LHCN-M2 (cell line): ENCODE measurements at places on chromosomes 13 and 19. TPM values are rescaled to one million over a fixed set of nuclear protein-coding genes. Genes with fewer than 3 reads are reported as not detected.

DNA sequence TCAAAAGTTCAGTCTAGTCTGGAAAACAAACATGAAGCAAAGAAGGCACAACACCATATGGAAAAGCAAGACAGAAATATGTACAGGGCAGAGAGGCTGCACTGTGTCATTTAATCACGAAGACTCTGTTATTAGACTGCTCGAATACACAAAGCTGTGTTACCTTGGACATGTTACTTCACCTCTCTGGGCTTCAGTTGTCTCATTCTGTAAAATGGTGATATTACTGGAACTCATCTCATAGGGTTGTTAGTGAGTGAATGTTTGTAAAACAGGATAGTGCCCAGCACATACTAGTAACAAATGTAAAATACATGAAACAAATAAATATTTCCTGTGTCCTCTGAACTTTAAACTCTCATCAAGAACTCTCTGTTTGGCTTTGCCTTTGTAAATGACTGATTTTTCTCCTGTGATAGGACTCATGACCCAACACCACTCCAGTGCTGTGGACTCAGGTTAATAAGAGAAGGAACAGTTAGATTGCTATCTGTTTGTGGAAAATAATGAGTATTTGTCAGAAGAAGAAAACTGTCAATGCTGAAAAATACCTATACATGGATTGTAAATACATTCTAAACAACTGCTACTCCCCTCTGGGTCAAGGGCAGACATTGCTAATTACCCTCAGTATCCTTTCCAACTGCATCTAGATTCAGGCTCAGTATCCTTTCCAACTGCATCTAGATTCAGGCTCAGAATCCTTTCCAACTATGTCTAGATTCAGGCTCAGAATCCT, 62.3 kb downstream of the ZIC5 start:
- DNase-seq, result no peak

DNA sequence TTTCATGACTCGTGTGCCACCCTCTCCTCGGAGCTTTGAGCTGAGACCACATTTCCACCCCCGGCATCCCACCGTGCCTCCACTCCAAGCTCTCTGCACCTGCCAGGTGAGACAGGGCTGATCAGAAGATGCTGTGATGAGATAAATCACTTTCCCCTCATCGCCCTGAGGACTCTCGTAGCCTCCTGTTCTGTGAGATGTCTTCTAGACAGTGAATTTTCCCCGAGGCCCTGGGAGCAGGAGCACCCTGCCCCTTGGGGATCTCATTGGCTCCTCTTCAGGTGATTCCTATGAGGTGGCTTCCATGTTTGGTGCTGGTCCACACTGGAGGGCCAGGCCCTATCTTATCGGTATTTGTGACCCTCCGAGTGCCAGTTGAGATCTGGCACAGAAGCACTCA, 154.0 kb upstream of the TSHZ3 start:
- no peak for DNase-seq

Gene DENND1C
- total RNA-seq, result not detected in 2 replicates

Gene OR7A5
- total RNA-seq, result 0.06 and 0.34 TPM in 2 replicates

- no peak for DNase-seq
Observed at GRCh38 chr19:39363901-39364457, 21.8 kb downstream of the SAMD4B start.

DNA sequence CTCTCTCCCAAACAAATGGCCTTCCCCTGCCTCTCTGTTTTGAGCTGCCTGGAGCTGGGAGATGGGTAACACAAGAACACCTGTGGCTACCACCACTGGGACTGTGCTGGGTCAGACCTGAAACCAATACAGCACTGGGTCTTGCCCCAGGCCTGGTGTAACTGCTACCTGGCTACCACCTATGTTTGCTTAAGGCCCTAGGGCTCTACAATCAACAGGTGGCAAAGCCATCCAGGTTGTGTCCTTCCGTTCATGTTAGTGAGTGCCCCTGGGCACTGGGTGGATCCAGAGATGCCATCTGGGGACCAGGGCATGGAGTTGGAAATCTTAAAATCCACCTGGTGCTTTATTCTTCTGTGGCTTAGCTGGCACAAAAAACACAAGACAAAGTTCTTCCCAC, 18.9 kb upstream of the LMO7 start:
- DNase-seq, result no peak

GRCh38 chr19:18542941-18543813, at the start of gene FKBP8:
Gene FKBP8 (minus strand): TSS chr19:18543573. CDS start chr19:18541970, 1,603 bp downstream.
- DNase-seq, result peak; percentile 71

- DNase-seq, result peak; percentile 61
Observed at GRCh38 chr13:111177081-111177711, 62.1 kb downstream of the ARHGEF7 start.

Gene DCT
- total RNA-seq, result 0.06 TPM in 1 of 2 replicates, not detected in the other

GRCh38 chr19:2199215-2199614, 35.5 kb downstream of the DOT1L start:
- no peak for DNase-seq

- DNase-seq, result peak; percentile 85
Observed at GRCh38 chr19:45645631-45646344, 6.6 kb upstream of the EML2 start.

DNA sequence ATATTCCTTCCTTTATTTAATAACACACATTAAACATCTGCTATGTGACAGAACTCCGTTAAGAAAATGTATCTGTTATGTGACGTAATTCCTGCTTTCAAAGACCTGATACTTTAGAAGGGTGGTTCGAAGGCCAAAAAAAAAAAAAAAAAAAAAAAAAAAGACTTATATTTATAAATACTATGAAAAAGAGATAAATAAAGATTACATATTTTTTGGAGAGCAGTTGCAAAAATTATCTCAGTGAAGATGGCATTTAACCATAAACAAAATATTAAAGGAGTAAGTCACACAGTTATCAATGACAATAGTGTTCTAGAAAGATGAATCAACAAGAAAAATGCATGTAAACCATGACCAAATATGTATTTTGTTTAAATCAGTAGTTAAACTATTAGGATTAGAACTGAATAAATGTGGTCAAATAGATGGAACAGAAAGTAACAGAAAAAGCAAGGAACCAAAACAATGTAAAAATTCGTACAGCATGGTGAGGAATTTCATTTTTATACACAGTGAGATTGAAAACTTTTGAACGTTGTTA, 612.3 kb upstream of the SLITRK5 start:
- no peak for DNase-seq

DNA sequence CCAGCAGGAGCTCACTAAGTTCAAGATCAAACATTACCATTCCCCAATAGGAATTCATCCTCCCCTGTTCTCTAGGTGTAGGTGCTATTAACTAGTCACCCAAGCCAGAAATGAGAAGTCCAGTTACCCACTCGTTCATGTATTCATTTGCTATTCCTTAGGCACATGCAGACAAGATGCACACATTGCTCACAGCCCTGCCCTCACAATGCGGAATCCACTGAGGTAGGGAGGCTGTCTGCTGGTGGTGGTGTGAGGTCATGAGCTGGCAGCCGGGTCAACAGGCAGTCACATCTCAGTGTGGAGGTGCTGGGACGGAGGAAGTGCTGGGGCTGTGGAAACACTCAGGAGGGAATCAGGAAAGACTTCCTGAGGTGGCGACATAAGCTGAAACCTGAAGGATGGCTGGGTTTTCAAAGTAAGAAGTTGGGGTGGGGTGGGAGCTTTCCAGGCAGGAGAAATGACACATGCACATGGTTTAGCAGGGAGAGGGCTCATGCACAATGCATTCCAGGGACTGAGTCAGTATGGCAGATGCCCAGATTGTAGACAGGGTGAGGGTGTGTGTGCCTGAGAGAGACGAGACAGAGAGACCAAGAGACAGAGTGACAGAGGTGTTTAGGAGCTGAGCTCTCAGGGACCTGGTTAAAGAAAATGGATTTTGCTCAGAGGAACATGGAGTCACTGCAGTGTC, 117.6 kb downstream of the USP12 start:
- DNase-seq, result peak; percentile 88

DNA sequence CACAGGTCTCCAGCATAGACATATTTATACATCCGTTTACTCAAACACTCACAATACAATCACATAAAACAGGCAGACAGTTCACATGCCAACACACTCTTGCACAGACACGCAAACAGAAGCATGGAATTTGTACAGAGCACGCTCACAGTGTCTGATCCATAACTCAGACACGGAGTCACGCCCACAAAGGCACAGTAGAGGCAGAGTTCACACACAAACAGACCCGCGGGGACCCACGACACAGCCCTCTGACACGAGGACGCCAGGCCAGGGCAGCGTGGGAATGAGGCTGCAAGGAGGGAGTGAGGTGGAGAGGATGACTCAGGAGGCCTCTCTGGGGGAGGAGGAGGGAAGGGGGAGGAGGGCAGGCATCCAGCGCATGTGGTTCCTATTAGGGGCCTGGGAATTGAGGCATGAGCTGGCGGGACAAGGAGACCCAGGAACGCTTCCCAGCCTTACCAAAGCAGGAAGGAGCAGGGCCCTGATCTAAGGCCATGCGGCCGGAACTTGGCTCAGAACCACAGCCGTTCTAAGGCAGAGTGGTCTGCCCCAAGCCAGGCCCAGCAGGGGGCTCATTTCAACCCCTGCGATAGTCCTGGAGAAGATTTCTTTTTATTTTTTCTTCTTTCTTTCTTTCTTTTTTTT, 9.1 kb upstream of the OLFM2 start:
- peak; percentile 90 for DNase-seq
